ENCODE measurements at places on chromosomes 12 and 14. TPM values are rescaled to one million over a fixed set of nuclear protein-coding genes. Genes with fewer than 3 reads are reported as not detected.

FAM90A1 gene
- not detected for total RNA-seq

YAF2 gene
- 29.5 TPM for total RNA-seq

SNAPC1 gene
- total RNA-seq = 12.7 TPM

- no peak for DNase-seq
Observed at GRCh38 chr14:104872469-104873341, 7.6 kb downstream of the CEP170B start.

DNA sequence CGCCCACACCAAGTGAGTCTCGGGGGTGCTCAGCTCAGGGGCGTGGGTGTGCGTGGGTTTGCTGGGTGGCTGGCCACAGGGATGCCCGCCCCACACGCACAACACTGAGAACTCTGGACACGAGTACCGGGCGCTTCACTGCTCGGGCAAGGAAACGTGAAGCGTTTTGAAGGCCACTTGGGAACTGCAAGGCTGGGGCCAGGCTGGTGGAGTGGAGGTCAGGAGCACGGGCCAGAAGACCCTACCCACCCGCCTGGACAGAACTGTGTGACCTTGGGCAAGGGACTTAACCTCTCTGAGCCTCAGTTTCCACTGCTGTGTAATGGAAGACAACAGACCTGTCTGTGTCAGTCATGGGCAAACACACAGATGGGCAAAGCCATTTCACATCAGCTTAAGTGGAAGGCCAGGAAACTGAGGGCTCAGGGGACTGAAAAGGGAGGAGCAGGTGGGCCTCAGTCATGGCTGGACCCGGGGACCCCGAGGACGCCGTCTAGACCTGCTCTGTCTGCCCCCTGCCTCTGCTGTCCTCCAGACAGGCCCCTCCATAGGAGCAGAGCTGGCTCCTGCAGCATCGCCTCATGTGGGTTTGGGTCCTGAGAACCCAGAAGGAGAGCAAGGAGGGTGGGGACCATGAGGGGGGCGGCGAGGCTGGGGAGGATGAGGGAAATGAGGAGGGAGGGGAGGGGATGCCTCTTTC is 52.5 kb downstream of the ADGRD1 start:
- no peak for DNase-seq

DNA sequence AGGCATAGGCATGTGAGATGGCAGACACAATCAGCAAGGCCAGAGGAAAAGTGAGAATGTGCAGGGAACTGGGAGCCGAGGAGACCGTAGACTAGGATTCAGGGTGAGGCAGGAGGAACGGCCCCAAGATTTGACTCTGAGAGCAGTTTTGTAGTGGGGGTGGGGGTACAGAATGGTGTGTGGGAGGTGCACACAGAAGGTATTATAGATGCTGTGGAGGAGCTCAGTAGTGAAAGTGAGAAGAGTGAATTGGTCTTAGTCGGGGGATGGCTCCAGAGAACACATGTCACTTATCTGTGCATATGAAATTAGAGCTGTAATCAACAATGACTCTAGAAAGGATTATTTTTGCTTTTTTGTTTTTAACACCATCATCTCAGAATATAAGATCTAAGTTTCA is 11.9 kb downstream of the ZNF664 start:
- DNase-seq = no peak

DNA sequence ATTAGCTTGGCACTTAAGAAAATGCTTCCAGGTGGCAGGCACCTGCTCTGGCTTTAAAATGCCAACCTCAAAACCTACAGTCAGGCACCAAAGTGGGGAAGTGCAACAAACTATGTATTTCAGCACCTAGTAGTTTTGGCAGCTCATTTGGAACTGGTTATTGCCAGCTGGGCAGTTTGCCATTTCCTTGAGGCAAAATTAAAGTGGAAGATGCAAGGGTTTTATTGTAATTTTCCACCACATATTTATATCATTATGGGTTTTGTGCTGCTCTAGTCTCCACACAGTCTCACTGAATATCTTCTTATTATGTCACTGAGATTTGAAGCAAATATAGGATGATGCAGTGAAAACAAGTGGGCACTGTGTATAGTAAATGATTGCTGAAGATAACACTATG is 117.0 kb downstream of the PRKD1 start:
- DNase-seq = peak; percentile 22

- DNase-seq = no peak
Observed at GRCh38 chr12:53399896-53400295, 19.9 kb downstream of the SP1 start.

DNA sequence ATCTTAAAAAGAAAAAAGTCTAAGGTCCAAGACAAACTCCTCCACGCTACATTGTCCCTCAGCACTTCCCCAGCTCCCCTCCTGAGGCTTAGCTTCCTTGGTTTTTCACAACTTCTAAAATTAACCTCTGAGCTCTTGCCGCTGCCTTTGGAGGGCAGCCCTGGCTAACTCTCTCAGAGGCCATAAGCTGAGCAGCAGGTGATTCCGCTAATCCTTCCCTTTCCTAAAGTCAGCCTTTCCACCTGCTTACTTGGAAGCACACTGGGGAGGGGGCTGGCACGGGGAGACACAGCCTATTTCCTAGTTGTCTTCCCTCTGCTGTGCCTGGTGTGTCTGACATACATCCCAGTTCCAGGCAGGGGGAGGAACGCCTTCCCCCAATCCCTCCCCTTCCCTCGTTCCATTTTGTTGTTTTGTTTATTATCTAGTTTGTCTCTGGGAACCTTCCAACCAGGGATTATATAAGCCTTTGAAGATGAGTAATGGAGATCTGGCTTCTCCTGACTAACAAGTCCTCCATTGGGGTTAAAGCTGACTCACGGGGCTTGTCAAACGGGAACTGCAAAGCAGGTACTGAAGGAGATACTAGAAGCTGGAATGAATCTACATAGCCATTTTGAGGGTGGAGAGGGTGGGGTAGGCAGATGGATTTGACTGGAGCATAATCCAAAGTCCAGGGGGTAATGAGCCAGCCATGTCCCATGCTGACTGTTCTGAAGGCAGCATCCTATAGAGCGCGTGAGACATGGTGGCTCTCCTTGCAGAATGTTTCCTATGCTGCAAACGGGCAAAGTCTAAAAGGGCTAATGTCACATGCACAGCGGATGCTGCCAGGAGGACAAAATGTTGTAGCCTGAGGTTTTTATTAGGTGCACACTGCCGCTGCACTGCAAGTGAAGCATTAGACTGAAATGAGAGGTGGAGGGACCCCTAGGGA is 230.8 kb downstream of the FOXN3 start:
- no peak for DNase-seq

GRCh38 chr14:80770114-80770908 is 171.2 kb downstream of the CEP128 start:
- peak; percentile 70 for DNase-seq

DNA sequence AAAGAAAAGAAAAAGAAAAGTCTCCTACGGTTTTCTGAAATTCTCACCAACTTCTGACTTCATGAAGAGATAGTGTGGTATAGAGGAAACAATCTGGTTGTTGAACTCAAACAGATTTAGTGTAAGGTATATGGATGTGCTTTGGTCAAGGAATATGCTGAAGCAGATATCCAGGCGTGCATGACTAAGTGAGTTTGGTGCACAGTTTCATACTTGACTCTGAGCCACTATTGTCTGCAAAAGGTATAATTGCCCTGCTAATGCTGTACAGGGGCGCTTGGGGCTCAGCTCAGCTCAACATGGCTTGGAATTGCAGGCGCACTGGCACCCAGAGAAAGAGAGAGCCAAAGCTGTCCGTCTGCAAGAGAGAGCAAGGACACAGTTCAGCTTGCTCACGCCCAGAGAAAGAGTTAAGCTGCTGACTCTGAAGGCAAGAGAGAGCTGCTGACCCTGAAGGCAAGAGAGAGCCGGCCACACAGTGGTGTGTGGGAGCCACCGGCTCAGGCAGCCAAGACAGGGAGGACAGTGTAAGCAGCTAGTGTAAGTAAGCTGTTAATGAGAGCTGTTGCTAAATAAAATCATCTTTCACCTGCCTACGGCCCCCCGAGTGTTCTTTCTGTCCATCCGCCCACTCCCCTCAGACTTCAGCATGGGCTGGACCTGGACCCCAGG is 66.4 kb upstream of the SLC38A4 start:
- no peak for DNase-seq

DNA sequence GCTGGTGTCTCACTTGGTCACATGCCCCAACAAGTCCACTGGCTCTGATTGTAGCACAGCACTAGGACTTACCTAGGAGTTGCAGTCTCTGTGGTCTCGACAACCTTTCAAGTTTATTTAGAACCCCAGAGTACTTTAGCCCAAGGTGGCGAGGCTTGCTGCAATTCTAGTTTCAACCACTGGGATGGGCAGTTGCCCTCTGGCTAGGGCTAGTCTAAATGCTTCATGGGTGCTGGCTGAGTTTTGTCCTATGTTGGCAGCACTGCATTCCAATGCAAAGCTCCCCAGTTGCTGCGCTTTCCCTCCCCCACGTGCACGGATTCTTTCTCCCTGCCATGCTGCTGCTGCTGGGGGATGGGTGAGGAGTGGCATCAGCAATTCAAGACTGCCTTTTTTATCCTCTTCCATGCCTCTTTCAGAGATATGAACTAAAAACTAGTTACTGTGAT is 207.9 kb downstream of the SYNE2 start:
- DNase-seq = peak; percentile 10

- no peak for DNase-seq
Observed at GRCh38 chr12:14968478-14968877, 4.4 kb upstream of the PDE6H start.
